ENCODE measurements at places on chromosomes 2 and 18. TPM values are rescaled to one million over a fixed set of nuclear protein-coding genes. Genes with fewer than 3 reads are reported as not detected.

The DNAJC27 gene
- total RNA-seq, result 7.5 TPM

The SLC19A3 gene
- total RNA-seq, result 31.8 TPM

The BMP10 gene
- total RNA-seq, result 1.4 TPM

The EML6 gene
- 1.4 TPM for total RNA-seq

The ATOH8 gene
- 93.6 TPM for total RNA-seq

The COL4A3 gene
- total RNA-seq, result 46.4 TPM

Data from upper lobe of right lung (tissue), 1 donor.